Astrocyte (in vitro differentiated cells and primary cell): ENCODE measurements at places on chromosomes 5 and 9. TPM values are rescaled to one million over a fixed set of nuclear protein-coding genes. Genes with fewer than 3 reads are reported as not detected.

MAP1B gene
- total RNA-seq = 386 and 476 TPM in 2 replicates

NKD2 gene
- 0.41 and 0.48 TPM in 2 replicates for total RNA-seq

WDR38 gene
- total RNA-seq = not detected in 2 replicates

SLC9A3 gene
- 1.0 and 1.1 TPM in 2 replicates for total RNA-seq

FAF2 gene
- total RNA-seq = 56.2 and 58.5 TPM in 2 replicates

GRCh38 chr5:165127941-165128340 is 1622.5 kb downstream of the MAT2B start:
- DNase-seq = no peak

- peak; percentile 69 for DNase-seq
Observed at GRCh38 chr9:112032743-112033142, 136.1 kb downstream of the UGCG start.

DNA sequence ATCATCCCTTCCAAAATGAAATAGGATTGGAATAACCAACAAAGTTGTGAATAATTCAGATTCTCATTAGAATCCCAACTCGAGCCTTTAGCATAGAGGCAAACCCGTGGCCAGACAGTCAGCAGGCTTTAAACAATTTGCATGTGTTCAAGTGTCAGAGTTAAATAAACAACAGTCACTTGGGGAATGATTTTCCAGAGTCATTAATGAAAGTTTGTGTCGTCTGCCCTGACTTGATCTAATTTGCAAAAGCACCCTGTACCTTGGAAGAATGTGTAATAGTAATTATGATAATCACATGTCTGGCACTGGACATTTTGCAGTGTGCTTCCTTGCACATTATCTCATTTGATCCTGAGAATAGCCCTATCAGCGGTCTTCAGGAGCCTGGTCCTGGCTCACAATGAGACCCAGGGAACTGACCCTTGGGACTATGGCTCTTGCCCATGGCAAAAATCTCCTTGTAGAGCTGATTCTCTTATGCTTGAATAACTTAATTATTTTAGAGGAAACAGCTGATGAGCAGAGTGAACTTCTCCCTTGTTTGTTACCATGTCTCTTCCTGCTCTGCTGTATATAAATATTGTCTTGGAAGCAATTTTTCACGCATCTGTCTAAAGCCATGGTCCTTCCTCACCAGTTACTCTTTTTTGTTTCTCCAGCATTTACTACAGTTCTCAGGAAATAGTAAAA is 272.7 kb downstream of the NR3C1 start:
- DNase-seq = no peak

DNA sequence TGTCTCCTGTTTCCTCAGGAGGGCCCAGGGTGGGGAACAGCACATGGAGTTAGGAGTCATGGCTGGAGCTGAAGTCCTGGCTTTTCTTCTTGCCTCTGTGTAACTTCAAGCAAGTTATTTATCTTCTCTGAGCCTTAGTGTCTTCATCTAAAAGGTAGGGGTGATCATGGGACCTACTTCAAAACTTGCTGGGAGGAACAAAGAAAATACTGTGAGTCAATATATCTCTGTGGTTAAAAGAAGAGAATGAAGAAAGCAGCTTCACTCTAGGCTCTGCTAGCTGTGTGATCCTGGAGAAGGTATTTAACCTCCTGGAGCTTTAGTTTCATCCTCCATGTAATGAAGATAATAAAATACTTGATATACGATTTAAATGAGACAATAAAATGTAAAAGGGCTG is 26.5 kb downstream of the AFAP1L1 start:
- DNase-seq = no peak

GRCh38 chr9:99377790-99378775 is 156.0 kb downstream of the SEC61B start:
- DNase-seq = peak; percentile 29

DNA sequence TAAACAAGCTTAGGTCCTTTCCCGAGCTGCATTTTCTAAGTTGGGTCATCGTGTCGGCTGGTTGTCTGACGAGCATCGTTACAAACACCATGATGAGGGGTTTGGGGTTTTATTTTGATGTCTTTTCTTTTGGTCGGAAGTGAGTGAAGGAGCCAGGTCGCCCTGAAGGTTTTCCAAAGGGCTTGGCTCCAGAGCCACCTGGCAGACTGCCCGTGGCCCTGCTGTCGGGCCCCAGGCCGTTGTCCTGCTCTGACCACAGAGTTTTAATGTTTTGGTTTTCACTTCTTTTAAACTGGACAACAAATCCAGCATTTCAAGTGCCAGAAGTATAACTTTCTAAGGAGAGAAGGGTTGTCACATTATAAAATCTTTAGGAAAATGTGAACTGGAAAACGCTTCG is 42.3 kb downstream of the TENT4A start:
- DNase-seq = no peak

DNA sequence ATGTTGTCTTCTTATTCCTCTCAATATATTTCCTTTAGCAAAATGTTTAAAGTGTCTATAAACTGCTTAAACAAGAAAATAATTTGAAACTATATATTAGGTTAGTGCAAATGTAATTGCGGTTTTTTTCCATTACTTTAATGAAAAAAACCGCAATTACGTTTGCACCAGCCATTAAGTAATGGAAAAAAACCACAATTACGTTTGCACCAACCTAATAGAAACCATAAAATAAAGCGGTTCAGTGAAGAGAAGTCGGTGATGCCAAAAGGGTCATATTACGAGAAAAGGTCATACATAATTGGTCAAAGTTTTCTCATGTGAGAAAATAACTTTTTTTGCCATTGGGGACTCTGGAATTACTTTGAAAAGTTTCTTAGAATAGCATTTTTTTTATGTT is 385.6 kb upstream of the ST8SIA4 start:
- DNase-seq = no peak

DNA sequence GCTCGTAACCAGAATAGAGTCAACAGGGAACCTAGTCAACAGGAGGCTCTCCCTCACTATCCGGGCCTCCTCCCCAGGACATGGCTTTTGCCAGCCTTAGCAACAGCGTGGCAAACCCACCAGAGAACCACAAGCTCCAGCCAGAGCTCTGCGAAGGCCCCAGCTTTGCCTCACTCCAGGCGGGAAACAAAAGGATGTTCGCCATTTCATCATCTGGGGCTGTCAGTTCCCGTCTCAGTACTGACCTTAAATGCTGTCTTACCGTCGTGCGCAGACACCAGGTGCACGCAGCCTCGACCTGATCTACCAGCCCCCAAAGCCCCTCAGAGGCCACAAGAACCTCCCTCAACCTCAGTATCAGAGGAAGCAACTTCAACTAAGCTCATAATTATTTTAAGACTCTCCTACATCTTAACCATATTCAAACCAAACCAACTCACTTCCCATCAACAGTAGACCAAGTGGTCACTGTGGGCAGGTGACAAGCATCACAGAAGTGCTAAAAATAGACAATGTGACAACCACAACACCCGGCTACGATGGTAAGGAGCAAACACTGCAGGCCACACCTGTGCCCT is 71.4 kb downstream of the SEMA4D start:
- no peak for DNase-seq

DNA sequence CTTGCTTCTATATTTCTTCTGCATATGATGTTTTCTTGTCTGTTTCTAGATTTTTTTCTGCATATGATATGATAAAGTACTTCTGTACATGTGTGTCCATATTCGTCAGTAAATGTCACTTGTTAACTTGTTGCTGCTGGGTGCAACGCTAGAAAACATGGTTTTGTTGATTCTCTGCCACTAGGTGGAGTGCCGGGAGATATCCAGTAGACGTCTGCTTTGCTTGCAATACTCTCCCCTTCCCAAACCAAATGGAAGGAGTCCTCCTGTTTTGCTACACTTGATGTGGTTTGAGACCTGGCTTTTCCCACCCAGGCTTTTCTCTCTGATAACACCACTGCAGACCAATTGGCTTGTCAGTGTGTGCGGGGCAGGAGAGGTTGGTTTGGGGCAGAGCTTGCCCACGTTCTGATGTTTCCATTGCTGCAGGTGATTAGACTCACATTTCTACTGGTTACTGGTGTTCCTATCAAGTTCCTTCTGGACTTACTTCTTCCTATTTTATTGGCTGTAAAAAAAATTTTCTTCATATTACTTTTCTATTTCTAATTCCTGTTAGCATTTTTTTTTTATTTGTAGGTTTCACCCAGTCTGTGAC is 900.0 kb upstream of the CDH10 start:
- DNase-seq = no peak

GRCh38 chr9:8895106-8895860 is 1095.7 kb upstream of the DMAC1 start:
- no peak for DNase-seq

- no peak for DNase-seq
Observed at GRCh38 chr5:157864067-157864466, 5.1 kb upstream of the CLINT1 start.

GRCh38 chr5:135062216-135063055 is 28.4 kb upstream of the PITX1 start:
- no peak for DNase-seq

GRCh38 chr5:86075139-86075538 is 542.6 kb upstream of the COX7C start:
- no peak for DNase-seq

DNA sequence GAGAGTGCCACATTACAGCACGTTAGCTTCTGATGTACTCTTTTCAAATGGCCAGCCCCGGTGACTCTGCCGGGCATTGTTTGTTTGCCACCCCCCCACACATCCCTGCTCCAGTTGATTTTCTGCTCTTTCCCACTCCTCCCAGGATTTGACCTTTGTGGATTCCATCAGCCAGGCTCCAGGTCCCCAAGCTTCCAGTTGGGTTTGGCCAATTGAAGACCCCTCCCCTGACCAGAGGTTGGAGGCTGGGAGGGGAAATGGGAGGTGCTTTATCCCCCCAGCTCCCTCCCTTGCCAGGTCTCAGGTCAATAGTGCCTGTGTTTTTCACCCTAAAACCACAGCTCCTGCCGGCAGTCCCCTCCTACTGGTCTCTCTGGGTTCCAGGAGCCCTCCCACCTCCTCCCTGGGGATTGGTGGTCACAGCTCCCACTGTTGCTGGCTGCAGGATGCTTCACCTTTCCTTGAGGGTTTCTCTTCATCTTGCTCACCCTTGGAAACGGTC is 34.9 kb downstream of the IRF1 start:
- DNase-seq = no peak

DNA sequence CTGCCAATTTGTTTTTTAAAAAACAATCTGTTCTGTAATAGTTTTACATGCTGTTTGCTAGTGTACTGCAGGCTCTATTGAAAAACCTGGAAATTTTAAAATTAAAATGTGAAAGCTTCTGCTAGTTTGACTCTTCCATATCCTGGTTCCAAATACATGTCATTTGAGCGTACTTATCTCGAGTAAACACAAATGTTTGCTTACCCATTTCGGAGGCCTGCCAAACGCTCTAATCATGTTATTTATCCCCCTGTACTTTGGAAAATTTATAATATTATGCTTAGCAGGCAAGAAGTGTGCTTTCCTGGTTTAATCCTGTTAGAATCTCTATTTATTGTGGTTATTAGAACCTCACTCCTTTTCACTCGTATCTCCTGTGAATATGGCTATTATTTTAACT is 476.8 kb upstream of the CYLC2 start:
- DNase-seq = no peak

DNA sequence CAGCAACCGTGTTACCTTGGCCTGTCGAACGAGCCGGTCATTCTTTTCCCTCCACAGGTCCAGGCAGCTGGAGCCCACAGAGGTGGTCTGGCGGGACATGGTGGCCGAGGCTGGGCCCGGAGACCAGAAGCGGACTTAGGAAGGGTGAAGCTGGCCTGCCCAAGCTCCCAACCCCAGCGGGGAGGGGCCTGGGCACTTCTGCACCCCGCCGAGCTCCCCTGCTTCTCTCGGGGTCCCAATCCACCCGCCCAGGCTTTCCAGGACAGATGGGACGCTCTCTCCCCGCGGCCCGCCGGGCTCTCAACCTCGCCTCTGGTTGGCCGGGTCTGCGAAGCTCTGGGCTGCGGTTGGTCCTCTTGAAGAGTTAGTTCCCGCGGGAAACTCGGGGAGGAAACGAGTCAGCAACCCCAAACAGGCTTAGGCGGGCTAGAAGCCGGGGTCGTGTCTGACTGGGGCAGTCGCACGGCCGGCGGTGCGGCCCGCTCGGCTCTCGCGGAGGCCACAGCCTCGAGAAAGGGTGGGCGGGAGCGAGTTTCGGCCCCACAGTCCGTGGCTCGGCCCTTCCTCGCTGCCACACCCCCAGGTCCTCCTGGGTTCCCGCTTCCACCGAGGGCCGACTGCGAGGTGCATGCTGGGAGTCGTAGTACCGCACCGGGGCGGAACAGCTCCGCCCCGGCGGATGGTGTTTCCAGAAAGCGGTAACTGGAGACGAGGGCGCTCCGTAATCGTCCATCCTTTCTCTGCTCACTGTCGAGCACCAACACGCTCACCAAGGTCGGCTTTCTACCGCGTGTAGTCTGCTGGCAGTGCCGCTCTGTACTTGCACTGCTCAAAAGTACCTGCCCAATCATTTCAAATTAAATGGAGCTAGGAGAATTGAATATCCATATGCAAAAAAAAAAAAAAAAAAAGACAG is at the start of gene FANCG:
Gene FANCG, minus strand, starts transcription at position 517 of the 916 bp plus-strand sequence. Its CDS starts 418 bp downstream, at position 99.
- DNase-seq = peak; percentile 85

- DNase-seq = no peak
Observed at GRCh38 chr9:125965477-125965876, 218.3 kb downstream of the PBX3 start.

- no peak for DNase-seq
Observed at GRCh38 chr5:178058321-178059012, 54.9 kb upstream of the N4BP3 start.

GRCh38 chr5:57412680-57413079 is 69.9 kb downstream of the ACTBL2 start:
- DNase-seq = no peak

DNA sequence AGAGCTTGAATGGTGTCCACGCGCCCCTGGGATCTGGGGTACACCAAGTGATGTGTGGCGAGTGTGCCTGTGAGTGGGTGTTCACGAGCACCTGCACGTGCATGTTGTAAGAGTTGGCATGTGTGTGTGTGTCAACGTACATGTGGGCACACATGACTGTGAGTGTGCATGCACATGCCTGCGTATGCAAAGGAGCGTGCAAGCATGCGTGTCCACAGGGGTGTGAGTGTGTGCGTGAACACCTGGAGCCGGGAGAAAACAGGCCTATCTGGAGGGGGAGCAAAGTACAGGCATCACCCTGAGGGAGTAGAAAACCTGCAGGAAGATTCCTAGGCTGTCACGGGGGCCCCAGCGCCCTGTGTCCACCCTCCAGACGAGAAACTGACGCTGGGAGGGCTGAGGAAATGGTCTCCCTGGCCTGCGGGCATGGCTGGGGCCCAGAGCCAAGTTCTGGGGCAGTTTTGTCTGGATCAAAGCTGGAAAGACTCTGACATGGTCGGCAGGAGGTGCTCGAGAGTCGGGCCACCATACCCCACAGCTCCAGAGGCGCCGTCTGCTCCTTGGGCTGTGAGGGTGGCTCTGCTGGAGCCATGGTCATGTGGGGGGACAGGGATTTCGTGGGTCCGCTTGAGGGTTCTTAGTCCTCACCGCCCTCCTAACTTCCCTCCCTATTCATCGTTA is 31.8 kb downstream of the PTGES start:
- DNase-seq = no peak
